ENCODE measurements at places on chromosomes 3 and 15.

DNA sequence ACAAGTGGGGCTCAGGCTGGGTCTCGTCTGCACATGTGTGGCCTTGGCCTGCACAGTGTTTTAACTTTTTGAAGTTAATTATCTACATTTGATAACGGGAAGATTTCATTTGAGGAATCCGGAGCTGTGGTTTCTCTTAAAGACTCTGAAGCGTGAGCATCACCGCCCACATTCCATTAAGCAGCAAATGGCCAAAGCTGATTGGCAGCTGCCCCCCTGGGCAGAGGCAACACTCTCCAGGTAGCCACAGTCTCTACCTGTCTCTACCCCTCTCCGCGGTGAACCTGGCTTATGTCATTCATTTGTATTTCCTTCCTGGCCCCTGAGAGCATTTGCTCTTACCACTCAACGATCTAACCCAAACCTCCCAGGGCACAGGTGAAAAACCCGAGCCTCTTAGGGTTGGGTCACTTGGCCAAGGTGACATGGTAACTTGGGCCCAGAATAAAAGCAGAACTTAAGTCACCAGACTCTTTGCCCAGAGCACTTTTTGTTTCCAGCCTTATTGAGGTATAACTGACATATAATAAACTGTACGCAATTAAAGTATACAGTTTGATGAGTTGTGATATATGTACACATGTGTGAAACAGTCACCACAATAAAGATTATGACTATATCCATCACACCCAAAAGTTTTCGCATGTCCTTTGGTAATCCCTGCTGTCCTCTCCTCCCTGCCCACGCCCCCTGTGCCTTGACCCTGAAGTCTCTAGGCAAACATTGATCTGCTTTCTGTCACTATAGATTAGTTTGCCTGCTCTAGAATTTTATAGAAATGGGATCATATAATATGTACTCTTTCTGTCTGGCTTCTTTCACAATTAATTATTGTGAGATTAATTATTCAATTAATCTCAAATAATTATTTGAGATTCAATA lies 245.7 kb upstream of the HES1 start:
- DNase-seq = no peak

GRCh38 chr3:120407508-120408287 lies 43.1 kb downstream of the FSTL1 start:
- DNase-seq = no peak

DNA sequence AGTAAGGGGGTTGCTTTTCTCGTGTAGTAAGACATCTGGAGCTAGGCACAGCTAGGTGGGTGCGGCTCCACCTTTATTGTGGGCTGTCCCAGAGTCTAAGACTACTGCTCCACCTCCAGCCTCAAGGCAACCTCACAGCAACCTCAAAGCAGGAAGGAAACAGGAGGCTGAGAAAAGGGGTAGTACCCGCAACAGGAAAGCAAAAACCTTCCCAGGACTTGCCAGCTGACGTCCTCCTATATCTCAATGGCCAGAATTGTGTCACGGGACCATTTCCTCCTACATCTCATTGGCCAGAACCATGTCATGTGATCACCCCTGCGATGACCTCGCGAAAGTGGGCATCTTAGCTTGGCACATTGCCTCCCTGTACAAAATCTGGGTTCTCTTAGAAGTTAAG lies 4.3 kb upstream of the GPR160 start:
- no peak for DNase-seq

GRCh38 chr3:152706991-152707713 lies 127.8 kb upstream of the P2RY1 start:
- no peak for DNase-seq

DNA sequence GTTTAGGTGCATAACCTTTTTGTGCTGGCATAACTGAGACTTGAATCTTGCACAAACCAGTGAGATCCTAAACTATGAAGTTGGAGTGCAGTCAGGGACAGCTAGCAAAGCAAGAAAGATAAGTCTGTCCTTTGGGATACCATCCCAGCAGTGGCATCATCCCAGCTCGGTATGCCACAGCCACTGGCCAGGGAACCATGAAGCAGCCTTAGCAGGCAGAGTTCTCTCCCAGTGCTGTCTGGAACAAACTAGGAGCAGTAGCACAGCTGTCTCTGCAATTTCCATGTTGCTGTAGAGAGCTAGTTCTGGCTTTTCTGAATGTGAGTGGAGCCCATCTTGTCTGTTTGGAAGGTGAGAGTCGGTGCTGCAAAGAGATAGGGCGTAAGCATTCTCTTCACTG lies 130.3 kb downstream of the DTWD1 start:
- no peak for DNase-seq

DNA sequence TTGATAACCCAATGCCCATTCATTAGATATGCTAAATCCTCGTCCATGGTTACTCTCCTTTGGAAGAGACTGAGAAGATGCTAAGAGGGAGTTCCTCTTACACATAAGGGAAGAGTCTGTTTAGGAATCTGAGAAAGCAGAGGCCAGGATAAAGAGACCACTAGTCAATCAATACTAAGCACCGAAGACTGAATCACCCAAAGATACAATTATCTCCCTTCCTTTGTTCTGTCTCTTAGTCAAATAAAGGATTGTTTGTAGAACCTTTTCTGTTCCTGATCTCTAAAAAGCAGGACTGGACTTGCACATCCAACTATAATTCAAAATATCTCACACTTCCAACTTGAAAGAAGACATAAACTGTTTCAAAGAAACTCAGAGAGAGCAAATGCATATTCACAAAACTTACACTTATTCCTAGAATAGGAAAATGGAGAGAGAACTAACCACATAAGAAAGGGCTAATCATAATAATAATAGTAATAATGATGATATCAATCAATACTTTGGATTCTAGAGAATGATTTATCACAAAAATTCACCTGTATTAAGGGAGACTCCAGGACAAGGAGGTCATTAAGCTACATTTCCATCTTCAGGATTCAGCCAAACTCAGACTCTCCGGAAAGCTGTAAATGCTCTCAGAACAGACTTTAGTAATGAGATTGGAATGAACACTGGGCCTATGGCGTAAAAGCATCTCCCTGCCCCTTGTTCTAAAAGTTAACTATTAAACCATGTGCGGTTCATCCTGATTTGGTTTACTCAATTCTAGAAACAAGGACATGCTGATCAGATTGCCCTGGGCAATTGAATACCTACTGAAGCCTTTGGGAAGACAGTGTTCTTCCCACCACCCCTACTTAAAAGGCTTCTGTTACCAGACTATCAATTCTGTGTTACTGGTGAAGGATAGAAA lies 401.5 kb downstream of the ZBTB20 start:
- DNase-seq = no peak

DNA sequence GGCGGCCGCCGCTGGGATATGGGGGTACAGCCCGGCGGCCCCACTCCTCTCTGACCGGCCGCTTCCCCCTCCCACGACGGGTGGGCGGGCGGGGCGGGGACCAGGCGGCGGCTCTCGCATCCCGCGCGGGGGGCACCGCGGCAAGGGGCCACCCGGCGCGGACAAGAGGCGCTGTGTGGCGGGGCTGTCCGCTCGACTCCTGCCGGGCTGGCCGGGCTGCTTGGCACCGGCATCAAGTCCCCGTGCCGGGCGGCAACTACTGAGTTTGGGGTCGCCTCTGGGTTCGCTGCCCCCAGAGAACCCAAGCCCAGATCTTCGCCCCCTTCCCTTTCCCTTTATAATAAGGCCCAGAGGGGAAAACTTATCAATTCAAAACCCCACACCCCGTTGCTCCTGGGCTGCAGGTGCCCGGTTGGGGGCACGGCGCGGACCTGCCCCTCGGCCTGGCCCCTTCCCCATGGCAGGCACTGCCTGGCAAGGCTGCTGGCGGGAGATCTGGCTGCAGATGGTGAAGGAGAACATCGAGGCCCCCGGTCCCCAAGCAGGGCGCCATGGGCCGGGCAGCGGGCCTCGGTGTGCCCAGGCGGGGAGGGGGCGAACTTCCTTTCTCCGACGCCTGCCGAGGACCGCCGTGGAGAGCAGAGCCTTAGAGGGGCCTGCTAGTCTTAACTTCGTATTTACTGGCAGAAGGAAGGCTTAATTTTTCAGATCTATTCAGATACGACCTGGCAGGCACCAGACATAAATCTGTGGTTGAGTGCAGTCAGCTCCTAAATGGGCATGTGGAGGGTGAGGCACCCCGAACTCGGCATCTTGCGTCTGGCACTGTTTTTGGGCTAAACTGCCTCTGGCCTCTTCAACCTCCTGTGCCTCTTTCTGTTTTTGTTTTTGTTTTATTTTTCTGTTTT lies 911 bp downstream of the APBA2 start:
- no peak for DNase-seq

- DNase-seq = no peak
Measured at GRCh38 chr15:39585871-39586301, 5.0 kb downstream of the THBS1 start.

GRCh38 chr3:178267158-178267844 lies 268.9 kb upstream of the KCNMB2 start:
- no peak for DNase-seq

DNA sequence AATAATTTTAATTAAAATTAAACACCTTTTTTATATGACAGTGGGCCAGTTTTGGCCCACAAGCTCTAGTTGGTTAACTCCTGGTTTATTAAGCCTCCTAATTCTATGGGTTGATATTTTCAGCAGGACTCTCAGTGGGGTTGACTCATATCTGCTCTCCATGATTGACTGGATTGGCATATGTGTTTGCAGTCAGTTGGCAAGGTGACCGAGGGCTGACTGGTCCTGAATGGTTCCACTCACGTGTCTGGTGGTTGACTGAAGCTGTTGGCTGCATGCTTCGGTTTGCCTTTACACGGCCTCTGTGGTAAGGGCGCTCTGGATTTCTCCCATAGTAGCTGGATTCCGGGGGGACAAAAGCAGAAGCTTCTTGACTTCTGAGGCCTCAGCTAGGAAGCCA lies 65.3 kb upstream of the ZNF280D start:
- DNase-seq = no peak

DNA sequence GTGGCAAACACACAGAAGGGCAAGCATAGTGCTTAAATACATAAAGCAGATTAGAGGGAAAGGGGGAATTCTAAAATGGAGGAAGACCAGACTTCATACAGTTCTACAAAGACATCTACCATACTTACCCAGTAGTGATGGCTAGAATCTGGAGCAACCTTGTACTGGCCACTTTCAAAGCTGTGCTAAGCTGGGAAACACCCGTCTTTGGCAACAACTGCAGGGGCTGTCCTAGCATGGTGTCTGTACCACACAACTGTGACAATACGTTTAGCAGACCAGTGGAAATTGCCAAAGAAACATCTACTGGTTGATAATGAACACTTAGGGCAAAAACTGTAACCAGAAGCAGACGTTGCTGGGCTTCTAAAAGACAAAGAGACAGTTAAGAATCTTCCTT lies 97.0 kb downstream of the FBXL22 start:
- DNase-seq = no peak

DNA sequence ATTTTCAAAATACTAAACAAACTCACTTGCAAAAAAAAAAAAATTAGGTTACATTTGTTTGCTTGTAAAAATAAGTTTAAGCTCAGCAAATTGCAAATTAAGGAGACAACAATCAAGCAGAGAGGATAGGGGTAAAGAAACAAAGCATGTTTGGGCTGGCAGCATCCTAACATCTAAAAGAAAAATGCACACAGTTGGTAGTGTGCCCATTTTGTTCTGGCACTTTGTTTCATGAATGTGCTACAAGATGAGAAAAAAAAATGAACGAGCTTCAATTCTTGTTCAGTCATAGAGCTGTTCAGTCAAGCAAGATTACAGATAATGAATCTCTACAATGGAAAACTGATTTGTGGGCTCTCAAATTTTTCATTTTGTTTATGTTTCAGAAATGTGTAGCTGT lies 17.7 kb upstream of the ZBBX start:
- DNase-seq = no peak

GRCh38 chr15:34753236-34753894 lies 1.4 kb downstream of the GJD2 start:
- DNase-seq = no peak

DNA sequence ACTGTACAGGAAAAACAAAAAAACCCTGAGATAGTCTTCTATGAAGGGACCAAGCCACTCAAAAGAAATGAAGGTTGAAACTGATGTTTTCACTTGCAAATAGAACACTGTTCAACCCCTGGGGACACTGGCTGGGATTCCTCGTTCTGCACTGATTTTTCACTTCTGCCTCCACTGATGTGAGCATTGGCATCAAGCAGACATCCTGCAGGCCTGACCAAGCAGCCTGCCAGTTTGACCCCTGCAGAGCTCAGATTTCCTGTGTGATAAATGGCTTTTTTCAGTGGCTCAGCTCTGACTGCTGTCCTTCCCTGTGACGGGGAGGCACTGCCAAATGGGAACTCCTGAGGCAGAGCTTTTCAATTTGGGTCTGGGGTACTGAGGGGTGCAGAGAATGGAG lies 50.0 kb downstream of the RASGRP1 start:
- DNase-seq = no peak

All from NCI-H2029 treated with DMSO at 0.1 percent for 48 hours (cell line).